ENCODE measurements at places on chromosomes 7 and 10. TPM values are rescaled to one million over a fixed set of nuclear protein-coding genes. Genes with fewer than 3 reads are reported as not detected.
A peak's percentile ranks its signal among the peaks of the same experiment; 100 is the strongest.

KIF5B gene
- 129 TPM for total RNA-seq

DNA sequence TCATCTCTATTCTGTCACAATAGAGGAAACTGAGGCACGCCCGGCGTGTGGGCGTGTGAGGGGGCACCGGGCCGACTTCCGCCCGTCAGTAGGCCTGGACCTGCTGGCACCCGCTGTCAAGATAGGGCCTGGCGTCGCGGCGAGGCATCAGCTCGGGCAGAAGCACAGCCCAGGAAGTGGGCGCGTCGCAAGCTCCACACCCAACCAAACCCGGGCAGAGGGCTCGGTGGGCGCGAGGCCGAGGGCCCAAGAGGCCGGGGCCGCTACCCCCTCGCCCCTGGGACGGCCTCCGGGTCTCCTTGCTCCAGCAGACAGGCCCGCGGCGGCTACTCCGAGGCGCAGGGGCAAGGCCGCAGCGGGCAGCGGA, 91.2 kb downstream of the SPAG6 start:
- no peak for DNase-seq

DNA sequence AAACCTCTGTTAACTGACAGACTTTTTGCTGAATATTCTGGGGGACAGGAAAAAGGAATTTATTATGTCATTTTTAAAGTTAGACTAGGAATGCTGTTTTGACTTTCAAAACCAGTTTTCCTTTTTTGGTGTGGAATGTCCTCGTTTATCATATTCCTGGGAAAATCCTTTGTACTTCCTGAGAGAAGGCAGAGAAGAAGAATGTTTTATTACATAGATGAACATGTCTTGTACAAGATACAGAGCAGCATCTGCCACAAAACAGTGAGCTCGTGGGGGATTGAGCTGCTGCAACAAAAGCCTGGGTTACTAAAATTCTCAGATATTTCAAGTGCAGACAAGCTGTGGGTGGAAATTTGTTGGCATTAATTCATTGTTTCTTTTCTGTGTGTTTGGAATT, 20.2 kb downstream of the MCU start:
- no peak for DNase-seq

DNA sequence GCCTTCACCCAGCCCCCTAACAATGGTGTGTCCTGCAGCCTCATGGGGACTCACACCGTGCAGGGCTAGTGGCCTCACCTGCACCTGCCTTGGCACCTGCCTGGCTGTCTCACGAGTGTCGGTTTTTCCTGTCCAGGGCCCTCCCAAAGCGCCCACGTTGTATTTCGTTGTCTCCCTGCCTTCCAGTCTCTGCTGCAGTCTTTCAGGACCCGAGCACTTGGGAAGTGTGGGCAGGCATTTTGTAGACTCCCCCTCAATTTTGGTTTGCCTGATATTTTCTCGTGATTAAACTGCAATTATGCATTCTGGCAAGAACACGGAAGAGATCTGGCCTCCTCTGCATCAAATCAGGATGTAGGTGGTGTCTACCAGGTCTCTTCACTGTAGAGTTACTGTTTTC, 17.9 kb downstream of the BNIP3 start:
- DNase-seq: no peak

SMARCD3 gene
- total RNA-seq: 145 TPM

- DNase-seq: no peak
These were observed 94.1 kb upstream of the CREB5 start for GRCh38 chr7:28318101-28318762.

DNA sequence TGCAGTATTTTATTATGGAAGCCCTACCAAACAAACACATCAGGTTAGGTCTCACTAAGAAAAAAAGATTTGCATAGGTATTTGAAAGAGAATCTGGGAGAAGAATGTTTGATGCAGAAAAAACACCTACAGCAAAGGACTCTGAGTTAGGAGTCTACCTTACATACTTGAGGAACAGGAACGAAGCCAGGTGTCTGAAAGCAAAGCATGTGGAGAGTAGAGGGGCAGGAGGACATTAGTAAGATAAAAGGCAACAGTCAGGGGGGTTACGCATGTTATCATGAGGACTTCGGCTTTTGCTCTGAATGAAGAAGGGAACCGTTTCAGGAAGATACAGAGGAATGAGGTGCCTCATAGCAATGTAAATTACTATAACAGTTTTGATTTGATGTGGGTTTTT, 87.9 kb upstream of the PTER start:
- no peak for DNase-seq

- DNase-seq: no peak
These were observed 310.0 kb downstream of the ABCA13 start for GRCh38 chr7:48481235-48481634.

- DNase-seq: no peak
These were observed 85.4 kb upstream of the RSU1 start for GRCh38 chr10:16902606-16903005.

- no peak for DNase-seq
These were observed 21.4 kb downstream of the CREB5 start for GRCh38 chr7:28433699-28434219.

DNA sequence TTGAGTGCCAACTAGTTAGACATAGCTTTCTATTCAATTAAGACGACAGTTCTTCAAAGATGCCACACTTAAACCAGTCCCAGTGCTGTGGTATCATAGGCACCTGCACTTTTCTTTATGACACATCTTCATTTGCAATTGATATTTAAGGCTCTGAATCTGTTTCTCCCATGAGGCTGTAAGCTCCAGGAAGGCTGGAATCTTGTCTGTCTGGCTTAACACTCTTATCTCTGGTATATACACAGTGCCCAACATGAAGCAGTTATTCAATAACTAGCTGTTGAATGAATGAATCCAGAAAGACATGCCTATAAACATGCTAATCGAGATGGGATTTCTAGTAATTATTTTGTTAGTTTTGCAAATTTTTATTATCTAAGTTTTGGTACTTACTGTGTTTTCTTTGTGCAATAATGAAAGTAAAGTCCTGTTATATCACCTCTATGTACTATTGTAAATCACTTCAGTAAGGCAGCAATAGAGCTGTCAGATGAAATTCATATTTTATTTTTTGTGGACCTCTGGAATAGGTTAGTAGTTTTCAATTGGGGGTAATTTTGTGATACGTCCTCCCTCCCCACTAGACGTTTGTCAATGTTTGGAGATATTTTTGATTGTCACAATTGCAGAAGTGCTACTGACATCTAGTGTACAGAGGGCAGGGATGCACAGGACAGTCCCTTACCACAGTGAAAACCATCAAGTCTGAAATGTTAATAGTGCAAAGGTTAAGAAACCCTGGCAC, 51.3 kb upstream of the STEAP4 start:
- DNase-seq: no peak

DNA sequence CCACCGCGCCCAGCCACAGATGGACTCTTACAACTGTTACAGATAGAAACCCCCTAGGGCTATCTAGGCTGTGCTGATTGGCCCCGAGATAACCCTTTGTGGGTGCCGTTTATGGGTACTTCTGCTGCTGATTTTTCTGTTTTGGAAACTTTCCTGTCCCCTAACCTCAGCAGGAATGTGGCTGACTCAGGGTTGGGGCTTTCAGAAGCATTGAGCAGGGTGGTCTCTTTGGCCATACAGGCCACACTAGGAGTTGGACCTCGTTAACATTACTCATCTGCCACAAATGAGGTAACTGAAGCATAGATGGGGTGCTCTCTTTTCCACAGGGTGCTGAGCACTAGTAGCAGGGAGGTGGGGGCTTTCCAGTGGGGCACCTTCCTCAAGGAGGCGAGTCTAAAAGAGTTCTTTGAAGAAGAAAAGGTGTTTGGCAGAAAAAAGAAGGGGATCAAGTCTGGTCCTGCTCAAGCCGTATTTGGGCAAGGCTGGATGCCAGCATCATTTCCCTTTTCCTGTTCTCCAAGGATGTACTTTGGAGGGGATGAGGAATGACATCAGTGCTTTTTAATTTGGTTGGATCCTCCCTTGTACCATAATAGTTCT, 6.4 kb downstream of the ZSCAN25 start:
- no peak for DNase-seq

PI4K2A gene
- total RNA-seq: 11.0 TPM

DNA sequence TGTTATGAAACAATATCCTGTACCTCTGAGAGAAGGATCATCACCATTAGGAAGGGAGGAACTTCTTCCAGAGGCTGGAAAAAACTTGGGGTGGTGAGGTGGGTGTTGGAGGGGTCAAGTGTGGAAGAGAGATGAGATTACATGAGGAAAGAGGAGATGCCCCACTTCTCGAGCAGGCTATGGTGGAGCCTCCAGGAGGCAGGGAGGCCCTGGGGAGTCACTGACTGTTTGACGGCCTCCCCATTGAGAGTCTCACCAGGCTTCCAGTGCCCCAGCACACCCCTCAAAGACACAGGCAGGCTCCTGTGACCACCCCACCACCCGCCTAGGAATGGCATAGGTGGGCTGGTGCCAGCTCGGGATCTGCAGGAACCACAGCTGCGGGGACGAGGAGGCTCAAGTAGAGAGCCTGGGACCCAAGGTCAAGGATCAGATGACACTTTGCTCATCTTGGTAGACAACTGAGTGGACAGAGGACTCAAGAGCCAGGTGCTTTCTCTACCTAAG, 185.3 kb upstream of the GDF10 start:
- DNase-seq: no peak

CEP55 gene
- total RNA-seq: 2.4 TPM

GRCh38 chr10:34816501-34817002, 1.5 kb upstream of the PARD3 start:
- no peak for DNase-seq

DNA sequence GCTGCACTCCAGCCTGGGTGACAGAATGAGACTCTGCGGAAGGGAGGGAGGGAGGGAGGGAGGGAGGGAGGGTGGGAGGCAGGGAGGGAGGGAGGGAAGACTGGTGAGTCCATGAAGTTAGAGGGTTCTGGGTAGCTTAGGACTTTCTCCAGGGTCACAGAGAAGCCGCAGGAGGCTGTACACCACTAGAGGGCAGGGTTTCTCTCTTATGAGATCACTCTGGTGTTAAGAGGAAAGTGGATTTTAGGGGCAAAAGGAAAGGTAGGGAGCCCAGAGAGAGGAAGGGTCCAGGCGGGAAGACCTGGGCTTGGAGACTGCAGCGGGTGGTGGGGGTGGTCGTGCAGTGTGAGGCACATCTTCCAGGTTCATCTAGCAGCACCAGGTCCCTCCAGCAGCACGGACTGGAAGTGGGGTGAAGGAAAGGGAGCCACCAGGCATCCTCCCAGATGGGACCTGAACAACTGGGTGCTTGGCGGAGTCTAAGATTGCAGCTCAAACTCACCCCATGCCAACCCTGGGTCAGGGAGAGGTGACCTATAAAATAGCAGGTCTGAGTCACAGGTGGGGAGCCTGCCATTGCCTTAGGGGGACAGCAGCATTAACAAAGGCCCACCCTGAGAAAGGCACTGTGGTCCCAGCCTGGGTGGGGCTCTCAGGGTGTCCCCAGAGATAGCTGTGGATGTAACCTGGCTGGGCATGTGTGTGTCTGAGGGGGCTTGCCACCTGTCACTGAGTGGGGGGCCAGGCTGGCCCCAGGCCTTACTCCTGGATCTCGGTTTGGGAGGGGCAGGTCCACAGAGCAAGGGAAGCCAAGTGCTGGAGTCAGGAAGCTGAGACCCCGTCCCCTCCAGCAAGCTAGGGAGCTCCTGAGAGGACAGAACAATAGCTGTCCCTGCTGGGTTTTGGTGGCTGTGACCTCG, 48.5 kb upstream of the SLC29A3 start:
- DNase-seq: peak; percentile 75

DNA sequence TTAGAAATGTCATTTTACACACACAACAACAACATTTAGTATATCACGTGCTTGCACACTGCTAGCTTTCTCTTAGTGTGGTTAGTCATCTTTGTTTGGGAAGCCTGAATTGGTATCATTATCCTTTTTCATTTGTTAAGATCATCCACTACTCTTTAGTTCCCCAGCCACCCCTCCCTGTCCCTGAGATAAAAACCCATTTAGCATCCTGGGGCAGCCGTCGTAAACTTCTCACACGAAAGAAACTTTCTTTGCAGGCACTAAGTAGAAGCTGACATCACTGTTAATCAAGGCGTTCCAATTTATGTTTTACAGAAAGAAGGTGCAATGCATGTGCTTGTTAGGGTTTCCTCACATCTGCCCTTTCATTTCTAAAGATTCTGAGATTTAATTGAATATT, 475.1 kb upstream of the FZD8 start:
- no peak for DNase-seq

DNA sequence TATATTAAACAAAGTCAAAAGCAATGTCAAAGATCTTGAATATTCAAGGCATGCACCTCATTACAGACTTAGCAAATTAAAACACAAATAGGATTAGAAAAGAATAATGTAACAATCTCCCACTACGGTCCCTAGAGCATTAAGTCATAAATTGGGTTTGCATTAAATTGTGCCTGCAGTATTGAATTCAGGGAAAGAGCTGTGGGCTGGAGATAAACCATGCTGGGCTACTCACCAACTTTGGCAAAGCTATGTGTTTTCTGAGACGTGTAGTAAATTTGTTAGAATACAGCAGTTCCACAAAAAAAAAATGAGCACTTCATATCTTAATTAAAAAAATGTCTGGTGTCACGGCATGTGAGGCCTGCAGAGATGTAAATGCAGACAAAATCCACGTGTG, 241.6 kb downstream of the SNX10 start:
- DNase-seq: no peak

DNA sequence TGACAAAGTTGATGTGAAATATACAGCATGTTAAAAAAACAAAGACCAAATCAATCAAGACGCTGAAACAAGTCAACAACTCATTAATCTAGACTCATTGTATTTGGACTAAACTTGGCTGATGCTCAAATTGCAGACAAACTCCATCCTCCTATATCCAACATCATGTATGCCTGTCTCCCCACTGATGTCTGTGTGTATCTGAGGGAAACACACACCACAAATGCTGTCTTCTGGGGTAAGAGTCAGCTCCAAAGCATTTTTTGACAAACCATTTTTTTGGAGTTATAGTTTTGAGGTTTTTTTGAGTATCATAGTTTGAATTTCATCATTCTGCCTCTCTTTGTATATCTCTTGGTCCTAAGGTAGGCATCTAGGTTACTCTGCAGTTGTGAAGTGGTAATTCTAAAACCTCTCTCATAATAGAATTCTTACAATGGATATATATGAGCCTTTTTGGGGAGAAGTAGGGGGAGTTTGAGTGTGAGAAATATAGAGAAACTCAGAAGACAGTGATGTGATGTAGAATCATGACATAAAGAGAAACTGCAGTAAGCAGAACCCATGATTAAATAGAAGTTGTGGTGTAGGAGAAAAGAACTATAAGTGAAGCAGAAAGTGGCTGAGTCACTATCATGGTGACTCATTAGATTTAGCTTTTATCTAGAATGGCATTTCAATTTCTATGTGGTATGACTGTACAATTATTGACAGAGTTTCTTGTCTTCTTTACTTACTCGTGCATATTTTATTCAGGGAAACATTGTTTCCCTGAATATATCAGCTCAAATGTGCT, 1531.1 kb upstream of the LRRTM3 start:
- no peak for DNase-seq

HACD1 gene
- total RNA-seq: 18.3 TPM

RBM20 gene
- 0.41 TPM for total RNA-seq

- no peak for DNase-seq
These were observed 21.2 kb downstream of the CYP3A4 start for GRCh38 chr7:99762680-99763327.

- no peak for DNase-seq
These were observed 121.2 kb downstream of the FAM107B start for GRCh38 chr10:14653271-14654161.

GJD4 gene
- total RNA-seq: not detected

KCNMA1 gene
- 27.3 TPM for total RNA-seq

HMX3 gene
- total RNA-seq: not detected

SPOCK2 gene
- total RNA-seq: 26.9 TPM

GRCh38 chr10:122140941-122141623, 130.0 kb upstream of the BTBD16 start:
- no peak for DNase-seq

SORCS1 gene
- 16.7 TPM for total RNA-seq

IRF5 gene
- 1.2 TPM for total RNA-seq

PTF1A gene
- 0.41 TPM for total RNA-seq

PCBD1 gene
- 12.2 TPM for total RNA-seq
